ENCODE measurements at places on chromosomes 5 and 9.

DNA sequence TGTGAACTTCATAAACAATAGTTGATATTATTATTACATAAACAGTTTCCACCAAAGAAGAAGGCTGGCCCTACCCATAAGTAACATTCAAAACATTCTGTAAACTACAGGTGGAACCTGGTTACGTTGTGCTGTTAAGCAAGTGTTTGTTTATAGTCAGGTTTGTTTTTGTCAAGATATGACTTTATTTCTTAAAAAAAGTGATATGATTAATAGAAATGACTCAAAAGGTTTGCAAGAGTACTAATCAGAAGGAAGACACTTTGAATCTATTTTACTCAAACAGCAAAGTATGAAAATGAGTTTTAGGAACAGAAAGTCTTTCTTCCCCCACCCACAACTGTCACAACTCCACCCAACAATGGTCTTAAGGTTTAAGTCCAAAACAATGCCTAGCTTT, 220.8 kb downstream of the PLK2 start:
- DNase-seq, result no peak

- no peak for DNase-seq
Measured at GRCh38 chr9:134892221-134892620, 11.6 kb downstream of the FCN2 start.

DNA sequence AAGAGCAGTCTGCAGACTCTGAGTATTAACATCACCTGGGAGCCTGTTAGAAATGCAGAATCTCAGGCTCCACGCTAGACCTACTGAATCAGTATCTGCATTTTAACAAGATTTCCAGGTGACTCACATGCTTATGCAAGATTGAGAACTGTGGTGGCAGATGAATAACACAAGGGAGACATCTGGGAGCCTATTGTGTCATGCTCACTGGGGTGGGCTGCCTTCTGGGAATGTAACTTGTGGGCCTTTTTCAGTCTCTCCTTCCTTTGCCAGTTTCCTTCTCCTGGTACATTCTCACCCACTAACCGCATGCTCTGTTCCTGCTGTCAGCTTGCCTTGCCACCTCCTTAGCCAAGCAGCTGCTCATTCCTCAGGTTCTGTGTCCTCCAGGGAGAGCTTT, 176.6 kb upstream of the C9orf72 start:
- DNase-seq, result no peak

DNA sequence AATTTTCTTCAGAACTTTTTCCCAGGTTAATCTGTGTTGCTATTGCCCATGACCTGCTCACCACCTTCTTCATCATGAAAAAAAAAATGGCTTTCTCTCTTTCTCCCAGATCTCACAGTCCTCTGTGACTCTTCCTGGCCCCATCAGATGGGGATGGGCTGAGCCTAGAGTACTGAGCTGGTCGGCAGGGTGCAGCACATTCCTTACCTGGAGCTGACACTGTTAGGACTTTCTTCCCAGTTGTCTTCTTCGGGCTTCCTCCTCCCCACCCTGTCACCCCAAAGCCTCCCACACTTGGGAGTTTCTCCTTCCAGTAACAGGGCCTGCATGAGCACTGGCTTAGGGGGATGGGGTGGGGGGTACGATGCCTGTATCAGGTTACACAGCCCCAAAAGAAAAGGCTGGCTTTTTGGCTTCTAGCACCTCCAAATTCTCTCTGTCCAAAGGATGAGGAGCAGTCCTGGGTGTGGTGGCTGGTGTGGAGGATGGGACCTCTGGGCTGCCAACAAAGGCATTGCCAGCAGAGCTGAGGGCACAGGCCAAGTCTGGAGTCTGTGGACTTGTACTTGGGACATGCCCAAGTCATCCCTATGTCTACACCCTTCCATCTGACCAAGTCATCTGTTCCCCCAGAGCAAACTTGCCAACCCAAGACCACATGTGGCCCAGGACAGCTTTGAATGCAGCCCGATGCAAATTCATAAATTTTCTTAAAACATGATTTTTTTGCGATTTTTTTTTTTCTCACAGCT, 68.0 kb upstream of the HSPA9 start:
- no peak for DNase-seq

DNA sequence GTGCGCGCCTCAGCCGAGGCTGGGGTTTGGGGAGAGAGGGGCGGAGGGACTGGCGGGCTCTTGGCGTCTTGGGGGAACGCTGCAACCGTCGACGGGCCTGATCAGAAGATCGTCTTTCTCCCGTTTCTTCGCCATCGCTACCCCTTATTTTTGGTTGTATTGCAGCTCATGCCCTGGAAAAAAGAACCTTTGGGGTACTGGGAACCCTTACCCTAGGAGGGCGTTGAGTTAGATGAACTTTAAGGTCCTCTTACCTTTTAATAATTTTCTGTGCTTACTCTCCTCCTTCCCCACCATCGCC, 719 bp downstream of the PAIP2 start:
- DNase-seq, result no peak

DNA sequence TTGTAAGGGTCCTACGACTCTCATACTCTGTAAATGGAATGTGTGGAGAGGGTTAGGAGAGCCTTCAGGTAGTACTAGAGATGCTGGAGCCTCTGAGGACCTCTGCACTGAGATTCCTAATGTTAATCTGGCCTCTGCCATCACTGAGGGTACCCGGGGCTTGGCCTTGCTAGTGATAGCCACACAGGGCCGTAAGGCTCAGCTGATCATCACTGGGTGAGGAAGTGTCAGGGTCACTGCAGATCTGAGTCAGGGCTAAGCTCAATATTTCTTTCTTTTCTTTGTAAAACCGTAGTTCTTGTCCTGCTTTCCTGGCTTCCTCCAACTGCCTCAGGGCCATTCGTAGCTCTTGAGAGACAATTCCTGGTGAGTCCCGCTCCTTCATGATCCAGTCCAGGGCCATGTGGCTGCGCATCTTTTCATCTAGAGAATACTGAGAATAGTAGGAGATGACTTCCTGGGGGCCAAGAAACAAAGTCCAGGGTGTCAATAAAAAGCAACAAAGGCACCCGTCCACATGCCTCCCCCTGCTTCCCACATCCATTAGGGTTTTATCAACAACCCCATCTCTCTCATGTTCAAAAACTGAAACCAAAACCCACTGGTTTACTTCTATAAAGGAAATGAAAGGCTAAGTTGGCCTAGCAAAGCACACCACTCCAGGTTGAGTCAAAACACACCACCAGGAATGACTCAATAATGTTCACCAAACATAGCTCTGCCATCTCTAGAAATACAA, 47.7 kb downstream of the LIX1 start:
- no peak for DNase-seq

DNA sequence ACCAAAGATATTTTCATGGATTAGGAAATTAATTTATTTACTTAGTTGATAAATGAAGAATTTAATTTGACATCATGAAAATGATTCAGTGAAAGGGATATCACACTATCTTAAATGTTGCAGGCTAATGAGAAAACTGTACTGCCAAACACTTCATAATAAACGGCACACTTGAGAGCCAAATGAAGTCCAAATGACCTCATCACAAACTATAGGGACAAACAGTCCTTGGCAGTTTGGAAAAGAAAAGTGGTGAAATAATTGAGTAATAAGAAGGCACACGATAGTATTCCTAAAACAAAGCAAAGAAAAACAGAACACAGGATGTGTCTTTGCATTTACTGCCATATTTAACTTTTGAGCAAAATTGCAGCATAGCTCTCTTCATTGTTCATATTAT, 116.9 kb upstream of the TLR4 start:
- no peak for DNase-seq

DNA sequence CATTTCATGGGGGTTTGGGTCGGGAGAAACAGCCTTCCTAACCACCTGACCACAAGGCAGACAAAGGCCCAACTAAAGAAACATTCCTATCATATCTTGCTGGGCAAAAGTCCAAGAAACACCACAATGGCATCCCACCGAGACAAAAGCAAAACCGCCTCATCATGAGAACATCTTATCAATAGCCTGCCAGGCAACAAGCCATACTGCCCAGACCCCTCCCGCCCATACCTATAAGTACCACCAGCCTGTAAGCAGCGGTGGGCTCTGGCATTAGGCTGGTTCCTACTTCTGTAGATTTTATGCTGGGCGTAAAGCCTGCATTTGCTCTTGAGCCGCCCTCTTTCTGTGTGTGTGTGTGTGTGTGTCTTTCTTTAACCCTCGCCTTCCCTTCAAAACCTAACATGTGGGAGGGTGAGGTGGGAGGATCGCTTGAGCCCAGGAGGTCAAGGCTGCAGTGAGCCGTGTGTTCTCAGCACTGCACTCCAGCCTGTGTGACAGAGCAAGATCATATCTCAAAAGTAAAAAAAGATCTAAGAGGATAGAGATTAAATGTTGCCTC, 56.9 kb downstream of the PDE6A start:
- DNase-seq, result no peak

DNA sequence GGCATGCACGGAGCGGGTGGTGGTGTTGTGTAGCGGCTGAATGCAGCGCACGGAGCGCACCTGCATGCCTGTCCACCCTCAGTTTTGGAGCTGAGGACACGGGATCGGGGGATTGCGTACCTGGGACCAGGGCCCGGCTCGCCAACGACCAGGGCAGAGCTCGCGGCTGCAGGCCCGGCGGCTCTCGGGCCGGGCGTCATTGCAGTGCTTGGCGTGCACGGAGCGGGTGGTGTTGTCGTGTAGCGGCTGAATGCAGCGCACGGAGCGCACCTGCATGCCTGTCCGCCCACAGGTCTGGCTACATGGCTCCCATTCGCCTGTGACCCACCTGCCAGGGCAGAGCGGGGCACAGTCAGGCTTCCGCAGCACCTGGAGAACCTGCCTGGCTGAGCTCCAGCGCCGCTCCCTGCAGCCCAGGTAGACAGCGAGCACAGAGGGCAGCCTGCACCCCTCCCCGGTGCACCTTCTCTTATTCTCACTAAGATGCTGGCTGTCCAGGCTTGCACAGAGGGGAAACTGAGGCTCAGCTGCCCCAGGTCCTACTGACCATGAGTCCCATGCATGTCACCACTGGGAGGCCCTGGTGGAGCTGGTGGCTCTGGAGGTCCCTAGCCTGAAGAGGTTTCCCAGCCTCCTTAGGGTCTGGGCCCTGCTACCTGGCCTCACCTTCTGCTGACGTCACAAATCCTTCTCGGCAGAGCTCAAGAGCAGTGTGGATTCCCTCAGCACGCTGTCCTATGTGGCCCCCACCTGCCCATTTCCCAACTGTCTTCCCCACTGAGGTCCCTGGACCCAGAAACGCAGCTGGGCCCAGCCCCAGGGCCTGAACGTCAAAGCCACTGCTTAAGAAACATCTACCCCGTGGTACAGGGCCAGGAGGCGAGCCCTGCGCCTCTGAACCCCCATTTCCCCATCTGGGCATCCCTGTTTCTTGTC, 64.9 kb downstream of the ZNF354C start:
- DNase-seq, result no peak

GRCh38 chr5:90301248-90301647, 108.3 kb downstream of the CETN3 start:
- DNase-seq, result no peak

- DNase-seq, result no peak
Measured at GRCh38 chr5:78607864-78608263, 40.7 kb downstream of the LHFPL2 start.

DNA sequence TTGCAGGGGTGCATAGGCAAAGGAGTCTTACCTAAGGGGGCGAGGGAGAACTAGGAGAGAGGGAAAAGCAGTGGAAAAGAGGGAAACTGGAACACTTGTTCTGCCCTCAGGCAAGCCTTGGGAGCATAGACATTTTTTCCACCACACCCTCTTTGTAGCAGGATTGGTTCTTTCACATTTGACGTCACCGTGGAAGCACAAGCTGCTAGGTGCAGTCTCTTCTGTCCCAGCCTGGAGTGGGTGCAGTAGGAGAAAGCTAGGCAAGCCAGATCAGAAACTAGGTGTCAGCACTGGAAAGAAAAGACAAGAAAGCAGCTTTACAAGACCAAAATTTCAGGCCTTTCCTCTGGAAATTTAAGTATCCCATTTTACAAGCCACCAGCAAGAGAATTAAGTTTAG, 440.4 kb downstream of the EFNA5 start:
- DNase-seq, result no peak

GRCh38 chr5:94754824-94755223, 136.4 kb downstream of the SLF1 start:
- DNase-seq, result no peak

DNA sequence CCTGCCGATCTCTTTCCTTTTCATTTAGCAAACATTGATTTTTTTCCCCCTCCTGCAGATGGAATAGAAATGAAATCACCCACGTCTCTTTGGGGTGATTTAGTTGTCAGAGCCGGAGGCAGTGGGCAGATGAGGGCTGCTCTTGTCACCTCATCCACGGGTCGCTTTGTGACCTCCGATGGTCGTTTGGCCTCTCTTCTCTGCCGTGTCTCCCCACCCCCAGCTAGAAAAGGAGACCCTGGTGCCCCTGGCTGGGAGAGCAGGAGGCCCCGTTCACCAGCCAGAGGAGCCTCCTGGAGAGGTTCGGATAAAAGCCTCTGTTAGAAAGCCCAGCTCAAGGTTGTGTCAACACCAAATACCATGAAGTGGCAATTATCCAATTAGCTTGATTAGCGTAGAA, 21.6 kb upstream of the RXRA start:
- no peak for DNase-seq

- DNase-seq, result no peak
Measured at GRCh38 chr5:56561-57290, 35.2 kb upstream of the PLEKHG4B start.

DNA sequence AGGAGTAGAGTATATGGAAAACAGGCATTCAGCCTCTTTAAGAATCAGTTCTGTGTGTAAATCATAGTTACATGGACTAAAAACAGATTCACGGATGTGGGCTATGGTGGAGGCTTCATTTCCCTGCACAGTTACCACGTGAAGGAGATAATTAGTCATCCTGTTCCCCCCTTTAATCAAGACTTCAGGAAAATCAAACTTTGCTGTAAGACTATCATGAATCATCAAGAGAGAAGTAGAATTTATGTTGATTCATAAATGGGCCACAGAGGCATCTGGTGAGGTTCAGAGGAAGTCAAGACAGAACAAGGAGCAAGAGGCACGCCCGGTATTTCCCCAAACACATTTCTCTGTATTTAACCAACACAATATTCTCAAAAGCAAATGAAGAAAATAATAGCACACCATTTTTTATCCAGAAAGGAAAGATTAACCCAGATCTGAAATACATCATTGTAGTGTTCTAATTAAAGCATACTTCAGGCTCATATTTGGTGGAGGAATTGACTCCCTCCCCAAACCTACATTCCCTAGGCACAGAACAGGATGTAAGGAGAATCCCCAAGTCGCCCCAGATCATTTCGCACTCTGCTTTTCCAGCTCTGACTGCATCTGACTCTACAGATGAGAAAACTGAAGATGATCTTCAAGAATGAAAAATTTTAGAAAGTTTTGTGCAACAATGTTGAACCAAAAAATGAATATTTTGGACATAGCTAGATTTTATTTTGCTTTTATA, 175.8 kb upstream of the GAS1 start:
- no peak for DNase-seq

GRCh38 chr9:133127340-133127981, 6.4 kb upstream of the RALGDS start:
- peak; percentile 64 for DNase-seq

- DNase-seq, result peak; percentile 90
Measured at GRCh38 chr9:133459476-133460404, at the start of gene CACFD1. Gene CACFD1 (plus strand): TSS chr9:133459978. CDS start chr9:133460067, 89 bp downstream.

DNA sequence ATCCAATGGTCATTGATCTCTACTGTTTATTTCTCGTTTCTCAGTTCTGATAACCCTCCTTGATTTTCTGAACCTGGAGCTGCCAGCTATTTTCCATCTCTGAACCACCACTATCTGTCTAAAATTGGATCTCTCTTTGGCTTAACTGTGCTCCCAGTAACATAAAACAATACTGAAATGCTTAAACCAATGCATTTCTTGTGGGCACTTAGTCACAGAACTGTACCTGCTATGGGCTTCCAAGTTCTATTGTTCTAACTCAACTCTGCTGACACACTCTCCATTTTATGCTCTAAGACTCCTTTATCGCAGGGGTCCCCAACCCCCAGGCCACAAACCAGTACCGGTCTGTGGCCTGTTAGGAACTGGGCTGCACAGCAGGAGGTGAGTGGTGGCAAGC, 120.6 kb downstream of the LHFPL2 start:
- DNase-seq, result no peak

Measured in CD8-positive, alpha-beta memory T cell (primary cell).